ENCODE measurements at places on chromosomes 13 and 19.

DNA sequence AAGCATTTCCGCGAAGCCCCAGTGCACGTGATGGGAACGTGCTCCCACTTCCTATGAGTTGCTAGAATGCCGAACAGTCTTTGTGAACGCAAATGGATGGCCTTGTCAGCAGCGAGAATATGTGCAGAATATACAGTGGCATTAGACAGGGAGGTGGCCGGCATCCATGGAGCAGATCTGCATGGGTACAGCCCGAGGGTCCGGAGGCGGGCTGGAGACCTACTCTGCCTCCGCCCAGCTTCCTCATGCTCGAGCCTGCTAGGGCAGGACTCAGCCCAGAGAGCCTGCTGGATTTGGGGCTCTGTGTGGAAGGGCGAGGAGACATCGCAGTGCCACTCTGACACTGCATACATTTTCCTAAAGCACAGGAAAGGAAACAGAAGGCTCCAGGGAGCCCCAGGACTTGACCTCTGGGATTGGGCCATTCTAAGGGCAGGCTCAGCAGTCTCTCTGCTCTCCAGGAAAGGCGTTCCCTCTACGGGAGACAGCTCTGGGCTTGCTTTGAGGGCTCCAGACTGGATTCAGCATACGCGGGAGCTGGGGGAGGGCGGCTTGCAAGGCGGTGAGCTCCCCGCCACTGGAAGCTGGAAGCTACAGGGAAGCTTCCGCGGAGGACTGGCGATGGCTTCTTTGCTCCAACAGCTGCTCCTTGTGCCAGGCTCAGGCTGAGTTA lies 55.9 kb upstream of the UQCRFS1 start:
- DNase-seq = no peak

DNA sequence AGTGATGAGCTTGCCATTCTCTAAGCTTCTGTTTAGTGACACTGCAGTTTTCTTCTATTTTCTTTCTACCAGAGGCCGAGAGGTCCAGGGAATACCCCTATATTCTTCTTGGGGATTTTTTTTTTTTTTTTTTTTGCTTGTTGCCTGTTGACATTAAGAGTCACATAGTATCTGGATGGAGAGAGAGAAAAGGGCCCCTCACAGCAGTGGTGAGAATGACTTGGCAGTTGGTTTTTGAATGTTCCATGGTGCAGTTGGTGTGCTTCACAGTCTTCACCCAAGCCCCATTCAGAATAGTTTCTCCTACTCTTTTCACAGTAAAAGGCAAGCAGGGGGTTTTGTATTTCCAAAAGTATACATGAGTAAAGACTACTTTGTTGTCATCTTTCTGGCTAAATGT lies 577.9 kb downstream of the LMO7 start:
- no peak for DNase-seq

- no peak for DNase-seq
Observed at GRCh38 chr19:55528030-55528803, 8.7 kb downstream of the SBK2 start.

- DNase-seq = no peak
Observed at GRCh38 chr13:75675421-75675820, 39.3 kb downstream of the LMO7 start.

DNA sequence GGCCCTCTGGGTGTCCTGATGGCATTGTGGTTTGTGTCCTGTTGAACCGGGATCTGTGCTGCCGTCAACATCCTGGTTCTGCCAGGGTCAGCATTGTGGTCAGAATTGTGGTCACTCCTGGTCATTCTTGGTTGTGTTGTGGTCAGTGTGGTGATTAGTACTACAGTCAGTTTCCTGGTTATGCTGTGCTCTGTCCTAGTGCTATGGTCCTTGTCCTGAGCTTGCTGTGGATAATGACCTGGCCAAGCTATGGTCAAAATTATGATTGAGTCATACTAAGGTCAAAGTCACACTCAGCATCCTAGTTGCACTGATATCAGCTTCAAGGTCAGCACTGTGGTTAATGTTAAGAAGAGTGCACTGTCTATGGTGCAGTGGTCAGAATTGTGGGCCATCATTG lies 4.5 kb upstream of the OLFM2 start:
- DNase-seq = no peak

- DNase-seq = no peak
Observed at GRCh38 chr13:37385956-37386670, 212.5 kb downstream of the POSTN start.

GRCh38 chr13:30113551-30113950 lies 193.8 kb downstream of the KATNAL1 start:
- no peak for DNase-seq

GRCh38 chr13:22220151-22221135 lies 549.6 kb downstream of the FGF9 start:
- DNase-seq = no peak

GRCh38 chr13:80340651-80341100 lies 250 bp downstream of the SPRY2 start:
- no peak for DNase-seq

DNA sequence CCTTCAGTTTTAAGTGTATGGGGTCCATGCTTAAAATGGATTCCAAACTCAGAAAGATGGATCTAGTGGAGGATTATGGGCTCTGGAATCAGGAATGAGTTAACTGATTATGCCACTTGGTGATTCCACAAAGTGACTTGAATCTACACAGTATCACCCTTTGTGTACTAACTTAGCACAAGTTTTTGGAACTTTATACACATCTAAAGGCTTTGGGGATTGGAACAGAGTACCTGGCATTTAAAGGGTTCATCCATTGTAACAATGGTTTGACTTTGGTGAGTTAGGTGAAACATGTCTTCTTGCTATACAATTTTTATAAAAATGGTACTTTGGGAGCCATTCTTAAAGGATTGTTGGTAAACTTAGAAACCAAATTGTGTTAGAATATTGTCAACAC lies 1.1 kb downstream of the RPL21 start:
- DNase-seq = no peak

Data from astrocyte of the cerebellum (primary cell).